Brain microvascular endothelial cell (primary cell): ENCODE measurements at places on chromosomes 5 and 9.

- DNase-seq: peak; percentile 45
Observed at GRCh38 chr9:88418715-88419540, 30.7 kb downstream of the SPIN1 start.

- no peak for DNase-seq
Observed at GRCh38 chr5:60638300-60638699, 61.7 kb downstream of the DEPDC1B start.

DNA sequence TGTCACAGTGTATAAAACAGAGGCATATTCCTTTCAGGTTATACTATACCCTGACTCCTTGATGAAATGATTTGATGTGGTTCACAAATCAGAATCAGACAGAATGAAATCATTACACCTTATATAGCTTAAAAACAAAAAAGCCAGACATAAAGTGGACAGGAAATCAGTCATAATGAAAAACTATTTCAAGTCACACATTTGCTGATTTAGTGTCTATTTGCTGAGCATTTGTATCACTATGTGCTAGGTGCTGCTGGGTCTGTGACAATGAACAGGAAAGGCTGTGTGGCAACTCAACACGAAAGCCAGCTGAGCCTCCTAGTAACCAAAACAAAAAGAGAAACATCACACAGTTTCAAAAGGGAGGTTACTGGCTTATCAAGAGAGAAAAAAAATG is 194.0 kb downstream of the EFNA5 start:
- DNase-seq: peak; percentile 74

DNA sequence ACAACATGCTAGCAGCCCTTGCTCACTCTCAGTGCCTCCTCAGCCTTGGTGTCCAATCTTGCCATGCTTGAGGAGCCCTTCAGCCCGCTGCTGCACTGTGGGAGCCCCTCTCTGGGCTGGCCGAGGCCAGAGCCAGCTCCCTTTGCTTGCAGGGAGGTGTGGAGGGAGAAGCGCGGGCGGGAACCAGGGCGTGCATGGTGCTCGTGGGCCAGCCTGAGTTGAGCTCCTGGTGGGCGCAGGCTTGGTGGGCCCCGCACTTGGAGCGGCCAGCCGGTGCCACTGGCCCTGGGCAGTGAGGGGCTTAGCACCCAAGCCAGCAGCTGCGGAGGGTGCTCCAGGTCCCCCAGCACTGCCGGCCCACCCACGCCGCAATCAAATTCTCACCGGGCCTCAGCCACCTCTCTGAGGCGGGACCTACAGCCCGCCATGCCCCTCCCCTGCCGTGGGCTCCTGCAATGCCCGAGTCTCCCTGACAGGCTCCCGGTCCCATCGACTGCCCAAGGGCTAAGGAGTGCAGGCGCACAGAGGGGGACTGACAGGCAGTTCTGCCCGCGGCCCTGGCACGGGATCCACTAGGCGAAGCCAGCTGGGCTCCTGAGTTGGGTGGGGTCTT is 333.5 kb downstream of the KCNN2 start:
- no peak for DNase-seq

DNA sequence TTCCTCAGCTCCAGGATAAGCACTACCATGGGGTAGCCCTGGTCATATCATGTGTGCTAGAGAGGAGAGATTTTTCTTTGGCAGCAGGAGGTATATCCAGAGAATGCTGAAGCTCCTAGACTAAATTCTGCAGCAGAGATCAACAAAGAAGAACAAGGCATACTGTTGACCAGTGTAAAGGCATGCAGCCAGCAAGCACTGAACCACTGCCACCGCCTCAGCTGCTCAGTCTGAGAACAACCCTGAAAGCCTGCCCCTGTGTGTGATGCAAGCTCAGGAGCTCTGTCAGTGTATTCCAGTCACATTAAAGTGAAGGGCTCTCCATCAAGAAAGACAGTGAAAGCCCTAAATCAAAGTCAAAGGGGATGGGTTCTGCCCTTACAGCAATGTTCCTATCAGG is 439.5 kb upstream of the CD180 start:
- DNase-seq: no peak

GRCh38 chr5:96322217-96322616 is 110.8 kb downstream of the PCSK1 start:
- DNase-seq: no peak

- no peak for DNase-seq
Observed at GRCh38 chr5:136115183-136115865, 17.3 kb upstream of the SMAD5 start.

DNA sequence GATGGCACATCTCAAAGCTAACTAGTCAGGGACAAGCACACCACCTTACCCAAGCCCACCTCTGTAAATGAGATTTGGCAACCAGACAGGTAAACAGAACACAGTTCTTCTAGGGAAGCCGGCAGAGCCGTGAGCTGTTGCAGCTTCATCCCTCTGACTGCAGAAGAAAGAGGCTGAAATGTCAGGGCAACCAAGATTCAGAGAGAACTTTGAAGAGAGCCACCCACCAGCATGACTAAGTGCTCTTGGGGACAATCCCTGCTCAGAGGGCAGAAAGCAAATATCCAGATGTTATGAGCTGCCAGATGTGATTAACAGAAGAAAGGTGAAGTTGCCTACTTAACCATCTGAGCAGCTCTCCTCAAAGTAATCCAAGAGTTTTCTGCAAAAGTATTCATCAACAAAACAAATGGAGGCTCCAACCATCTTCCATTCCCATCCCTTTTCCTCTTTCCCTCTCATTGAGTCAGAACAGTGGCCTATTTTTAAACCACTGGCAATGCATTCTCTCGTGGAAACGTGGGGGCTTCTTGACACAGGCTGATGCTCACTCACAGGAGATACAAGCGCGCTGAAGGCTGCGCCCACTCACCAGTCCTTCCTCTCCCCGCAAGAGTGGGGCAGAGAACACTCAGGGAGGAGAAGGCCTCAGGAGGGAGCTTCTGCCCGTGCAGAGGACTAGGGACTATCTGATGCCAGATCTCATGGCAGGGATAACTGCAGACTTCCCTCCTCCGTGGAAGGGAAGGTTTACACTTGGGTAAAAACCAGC is 57.1 kb downstream of the SLIT3 start:
- DNase-seq: no peak

GRCh38 chr5:126410623-126411022 is 12.6 kb upstream of the GRAMD2B start:
- no peak for DNase-seq

GRCh38 chr9:37511016-37512010 is 25.6 kb downstream of the POLR1E start:
- DNase-seq: no peak

DNA sequence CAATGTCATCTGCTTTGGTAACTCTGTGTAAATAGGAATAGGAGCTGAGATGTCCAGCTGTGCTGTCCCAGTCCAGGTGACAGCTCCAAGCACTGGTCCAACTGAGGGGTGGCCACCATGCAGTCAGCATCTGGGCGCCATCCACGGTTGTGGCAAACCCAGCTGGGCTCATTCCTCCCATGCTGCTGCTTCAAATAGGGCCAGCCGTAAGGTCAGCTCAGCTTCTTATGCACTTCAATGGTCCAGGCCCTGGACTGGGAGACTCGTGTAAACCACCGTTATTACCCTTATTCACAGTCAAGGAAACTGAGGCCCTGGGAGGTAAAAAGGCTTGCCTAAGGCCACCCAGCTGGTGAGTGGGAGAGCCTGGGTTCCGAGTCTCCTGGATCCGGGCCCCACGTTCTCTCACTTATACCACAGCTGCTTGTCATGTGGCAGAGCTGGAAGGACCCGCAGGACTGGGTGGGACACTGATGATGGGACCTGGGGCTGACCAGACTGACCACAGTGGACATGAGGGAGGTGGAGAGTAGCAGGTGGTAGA is 38.7 kb upstream of the ANGPTL2 start:
- DNase-seq: no peak

DNA sequence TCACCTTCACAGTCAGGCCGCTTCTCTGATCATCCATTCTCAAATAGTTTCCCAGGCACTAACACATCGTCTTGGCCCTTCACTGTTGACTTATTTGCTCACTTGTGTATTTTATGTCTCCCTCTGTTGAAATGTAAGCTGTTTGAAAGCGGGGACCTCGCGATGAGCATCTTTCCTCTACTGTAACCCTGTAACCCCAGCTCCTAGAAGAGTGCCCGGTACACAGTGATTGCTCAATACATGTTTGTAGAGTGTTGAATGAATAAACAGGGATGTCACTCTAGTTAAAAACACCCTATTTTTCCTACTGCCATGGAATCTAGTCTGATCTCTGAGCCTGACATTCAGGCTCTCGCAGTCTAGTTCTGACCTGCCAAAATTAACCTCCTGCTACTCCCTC is 150.8 kb downstream of the TTLL11 start:
- no peak for DNase-seq

DNA sequence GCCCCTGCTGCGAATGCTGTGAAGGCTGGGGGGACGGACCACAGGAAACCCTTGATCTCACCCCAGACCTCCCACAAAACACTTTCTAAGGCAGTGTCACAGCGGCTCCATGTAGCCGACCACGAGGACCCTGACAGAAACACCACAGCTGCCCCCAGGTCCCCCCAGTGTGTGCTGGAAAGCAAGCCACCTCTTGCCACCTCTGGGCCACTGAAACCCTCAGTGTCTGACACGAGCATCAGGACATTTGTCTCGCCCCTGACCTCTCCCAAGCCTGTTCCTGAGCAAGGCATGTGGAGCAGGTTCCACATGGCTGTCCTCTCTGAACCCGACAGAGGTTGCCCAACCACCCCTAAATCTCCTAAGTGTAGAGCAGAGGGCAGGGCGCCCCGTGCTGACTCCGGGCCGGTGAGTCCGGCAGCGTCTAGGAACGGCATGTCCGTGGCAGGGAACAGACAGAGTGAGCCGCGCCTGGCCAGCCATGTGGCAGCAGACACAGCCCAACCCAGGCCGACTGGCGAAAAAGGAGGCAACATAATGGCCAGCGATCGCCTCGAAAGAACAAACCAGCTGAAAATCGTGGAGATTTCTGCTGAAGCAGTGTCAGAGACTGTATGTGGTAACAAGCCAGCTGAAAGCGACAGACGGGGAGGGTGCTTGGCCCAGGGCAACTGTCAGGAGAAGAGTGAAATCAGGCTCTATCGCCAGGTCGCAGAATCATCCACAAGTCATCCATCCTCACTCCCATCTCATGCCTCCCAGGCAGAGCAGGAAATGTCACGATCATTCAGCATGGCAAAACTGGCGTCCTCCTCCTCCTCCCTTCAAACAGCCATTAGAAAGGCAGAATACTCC is 84.7 kb downstream of the GOLPH3 start:
- DNase-seq: no peak

- peak; percentile 70 for DNase-seq
Observed at GRCh38 chr5:117414926-117415325, 840.3 kb upstream of the SEMA6A start.

DNA sequence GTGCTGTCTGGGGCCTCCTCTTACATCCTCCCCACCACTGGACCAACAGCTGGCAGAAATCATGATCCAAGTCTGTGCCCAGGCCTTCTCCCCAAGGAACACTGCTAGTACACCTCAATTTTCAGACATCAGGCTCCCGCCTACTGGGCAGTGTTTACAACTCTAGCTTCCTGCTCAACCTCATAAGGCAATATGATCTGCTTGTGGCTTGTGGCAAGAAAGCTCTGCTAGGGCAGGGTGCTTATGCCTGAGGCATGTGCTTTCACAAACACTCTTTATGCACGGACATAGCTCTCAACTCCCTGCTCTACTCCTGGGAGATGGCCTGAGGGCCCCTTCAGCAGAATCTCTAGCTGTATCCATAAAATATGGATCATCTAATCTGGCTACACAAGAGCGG is 32.5 kb downstream of the SH3TC2 start:
- peak; percentile 24 for DNase-seq
